ENCODE measurements at places on chromosomes 3 and 15.

- peak; percentile 31 for DNase-seq
Observed at GRCh38 chr3:46892285-46893145, 15.0 kb downstream of the PTH1R start.

DNA sequence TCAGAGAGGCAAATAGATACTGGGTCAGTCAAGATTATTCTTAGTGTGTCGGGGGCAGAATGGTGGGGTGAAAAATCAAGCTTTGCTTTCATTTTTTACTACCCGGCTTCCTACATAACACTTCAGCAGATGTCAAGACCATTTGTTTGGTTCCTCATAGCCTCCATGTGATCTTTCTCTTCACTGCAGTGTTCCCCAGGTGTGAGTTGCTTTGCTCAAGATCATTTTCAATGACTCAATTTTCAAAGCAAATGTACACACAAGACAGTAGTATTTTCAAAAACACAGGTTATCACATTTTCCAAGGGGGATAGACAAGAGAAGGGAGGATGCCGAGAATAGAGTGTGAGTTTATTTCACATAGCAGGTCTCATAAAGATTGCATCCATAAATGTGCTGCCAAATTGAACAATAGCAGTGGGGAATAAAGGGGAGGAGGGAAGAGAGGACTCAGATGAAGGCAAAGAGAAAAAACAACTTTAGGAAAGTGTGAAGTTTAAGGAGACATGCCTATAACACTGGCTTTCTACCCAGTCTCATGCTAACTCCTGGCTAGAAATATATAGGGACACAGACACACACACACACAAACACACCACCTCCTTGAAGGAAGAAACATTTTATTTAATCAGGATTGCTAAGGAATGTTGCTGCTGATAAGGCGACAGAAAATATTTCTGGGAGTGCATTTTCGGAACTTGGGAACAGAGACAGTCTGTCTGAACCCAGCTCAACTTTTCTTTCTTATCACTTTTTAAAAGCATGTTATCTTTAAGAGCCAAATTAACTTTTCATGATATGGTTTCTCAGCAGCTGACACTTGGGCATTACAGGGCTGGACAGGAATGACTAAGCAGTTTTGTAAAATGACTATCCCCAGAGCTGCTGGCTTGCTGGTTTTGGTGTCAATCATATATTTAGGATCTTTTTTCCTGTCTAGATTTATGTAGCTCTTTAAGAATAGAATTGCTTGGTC is 402.4 kb downstream of the RBMS3 start:
- DNase-seq = peak; percentile 64

- no peak for DNase-seq
Observed at GRCh38 chr3:64494526-64494925, 193.3 kb downstream of the ADAMTS9 start.

DNA sequence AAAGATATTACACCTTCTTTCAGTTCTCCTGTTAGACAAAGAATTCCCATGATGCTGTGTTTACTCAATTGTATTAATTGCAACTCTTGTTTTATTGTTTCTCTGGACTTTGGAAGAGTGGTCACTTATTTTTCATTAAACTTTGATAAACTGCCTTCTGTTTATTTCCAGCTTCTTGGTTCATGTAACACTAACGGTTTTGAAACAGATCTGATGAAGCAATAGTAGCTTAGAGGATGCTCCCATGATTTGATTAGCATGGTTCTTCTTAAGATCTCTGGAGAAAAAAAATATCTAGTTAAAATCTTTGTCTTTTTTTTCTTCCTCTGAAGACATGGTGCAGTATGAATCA is 90.1 kb downstream of the FNDC3B start:
- DNase-seq = no peak

DNA sequence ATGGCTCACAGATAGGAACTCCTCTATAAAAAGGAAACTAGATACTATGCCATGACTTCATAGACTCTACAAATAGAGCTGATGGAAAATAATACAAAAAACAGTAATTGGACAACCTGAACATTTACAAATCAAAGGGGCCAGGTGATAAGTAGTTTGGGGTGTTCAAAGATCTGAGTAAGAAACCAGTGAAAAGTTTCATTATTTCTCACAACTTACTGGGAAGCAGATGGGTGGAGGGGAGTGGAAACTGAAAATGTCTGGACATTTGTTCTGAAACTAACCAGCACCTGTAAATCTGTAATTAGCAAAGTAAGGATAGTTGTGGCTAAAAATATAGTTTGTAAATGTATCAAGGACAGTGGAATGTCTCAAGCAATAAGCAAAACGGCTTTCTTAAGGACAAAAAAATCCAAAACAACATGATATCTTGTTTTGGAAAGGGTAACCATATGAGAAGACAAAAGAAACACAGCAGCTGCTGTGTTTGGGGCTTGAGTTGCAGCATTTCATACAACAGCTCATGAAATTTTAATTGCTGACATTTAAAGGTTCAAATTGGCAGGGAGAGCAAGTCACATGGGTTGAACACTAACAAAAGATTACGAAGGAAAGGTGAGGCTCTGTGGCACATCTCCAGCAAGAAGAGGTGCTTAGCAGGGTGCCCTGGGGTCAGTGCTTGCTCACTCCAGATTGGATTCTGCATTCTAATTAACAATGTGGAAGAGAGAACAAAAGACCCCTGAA is 26.8 kb upstream of the THBS1 start:
- peak; percentile 78 for DNase-seq

GRCh38 chr15:45993072-45993471 is 358.2 kb downstream of the SQOR start:
- no peak for DNase-seq

DNA sequence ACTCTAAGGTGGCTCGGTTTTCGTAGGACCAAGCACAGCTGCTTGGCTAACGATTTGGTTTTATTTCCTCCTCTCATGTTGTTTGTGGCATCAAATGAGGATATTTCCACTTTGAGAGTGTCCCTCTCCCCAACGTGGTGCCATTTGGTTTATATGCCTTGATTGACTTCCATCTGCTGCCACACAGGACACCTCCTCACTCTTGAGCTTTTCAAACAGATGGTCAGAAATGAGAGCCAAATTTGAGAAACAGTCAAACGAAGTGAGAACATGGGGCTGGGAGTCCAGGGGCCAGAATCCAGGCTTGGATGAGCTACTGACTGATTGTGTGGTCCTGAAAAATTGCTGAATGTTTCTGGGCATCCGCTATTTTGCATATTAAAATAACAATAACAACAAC is 43.5 kb downstream of the CEMIP start:
- no peak for DNase-seq

GRCh38 chr15:100880139-100880896 is 687 bp downstream of the ALDH1A3 start:
- DNase-seq = no peak

DNA sequence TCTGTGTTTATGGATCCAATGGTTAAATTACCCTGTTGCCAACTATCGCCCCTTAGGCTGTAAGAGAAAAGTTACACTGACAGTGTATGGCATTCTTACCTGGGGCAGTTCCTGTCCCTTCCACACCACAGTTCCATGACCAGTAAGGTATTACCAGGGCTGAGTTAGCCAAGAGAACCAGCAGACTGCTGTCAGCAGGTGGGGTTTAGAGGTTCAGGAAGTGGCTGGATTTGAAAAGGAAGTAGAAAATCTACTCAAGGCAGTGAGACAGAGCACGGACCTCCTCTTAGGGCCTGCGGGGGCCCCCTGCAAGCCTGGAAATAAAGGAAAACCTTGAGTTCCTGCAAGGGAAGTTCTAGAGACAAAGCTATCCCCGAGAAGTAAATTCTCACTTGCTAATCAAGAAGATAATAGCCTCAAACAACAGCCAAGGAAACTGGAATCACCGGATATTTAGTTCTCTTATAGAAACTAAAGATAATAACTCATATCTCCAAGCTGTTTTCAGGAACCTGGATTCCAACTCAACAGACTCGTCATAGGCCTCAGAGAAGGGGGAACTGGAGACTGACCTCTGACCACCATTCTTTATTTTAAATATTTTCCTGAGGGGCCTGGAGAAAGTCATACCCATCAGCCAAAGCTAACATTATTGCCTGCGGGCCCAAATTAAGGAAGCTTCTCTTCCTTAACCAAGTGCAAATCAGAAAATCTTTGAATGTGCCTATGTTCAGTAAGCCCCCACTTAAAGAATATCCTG is 161.7 kb downstream of the ANXA2 start:
- DNase-seq = no peak

GRCh38 chr3:194871864-194872668 is 186.4 kb downstream of the FAM43A start:
- DNase-seq = peak; percentile 54

- DNase-seq = no peak
Observed at GRCh38 chr3:13715961-13716360, 163.9 kb downstream of the WNT7A start.

- no peak for DNase-seq
Observed at GRCh38 chr3:48664929-48665328, 2.2 kb upstream of the CELSR3 start.

DNA sequence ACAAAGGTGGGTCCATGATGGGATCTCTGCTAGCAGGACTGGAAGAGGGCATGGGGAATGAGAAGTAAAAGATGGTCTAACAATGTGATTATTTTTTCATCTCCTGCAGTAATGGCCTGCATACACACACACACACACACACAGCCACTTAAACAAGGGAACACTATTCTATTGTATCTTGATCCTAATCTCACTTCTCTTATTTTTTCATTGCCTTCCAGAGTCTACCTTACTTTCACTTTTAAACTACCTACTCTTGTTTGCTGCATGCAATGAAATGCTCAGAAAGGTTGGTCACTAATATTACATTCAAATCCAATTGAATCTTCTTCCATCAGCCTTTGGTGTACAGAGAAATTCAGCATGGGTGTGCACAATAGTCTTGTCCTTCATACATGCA is 853.8 kb downstream of the IGSF11 start:
- no peak for DNase-seq

GRCh38 chr15:97502038-97502437 is 458.5 kb upstream of the ARRDC4 start:
- DNase-seq = peak; percentile 78

DNA sequence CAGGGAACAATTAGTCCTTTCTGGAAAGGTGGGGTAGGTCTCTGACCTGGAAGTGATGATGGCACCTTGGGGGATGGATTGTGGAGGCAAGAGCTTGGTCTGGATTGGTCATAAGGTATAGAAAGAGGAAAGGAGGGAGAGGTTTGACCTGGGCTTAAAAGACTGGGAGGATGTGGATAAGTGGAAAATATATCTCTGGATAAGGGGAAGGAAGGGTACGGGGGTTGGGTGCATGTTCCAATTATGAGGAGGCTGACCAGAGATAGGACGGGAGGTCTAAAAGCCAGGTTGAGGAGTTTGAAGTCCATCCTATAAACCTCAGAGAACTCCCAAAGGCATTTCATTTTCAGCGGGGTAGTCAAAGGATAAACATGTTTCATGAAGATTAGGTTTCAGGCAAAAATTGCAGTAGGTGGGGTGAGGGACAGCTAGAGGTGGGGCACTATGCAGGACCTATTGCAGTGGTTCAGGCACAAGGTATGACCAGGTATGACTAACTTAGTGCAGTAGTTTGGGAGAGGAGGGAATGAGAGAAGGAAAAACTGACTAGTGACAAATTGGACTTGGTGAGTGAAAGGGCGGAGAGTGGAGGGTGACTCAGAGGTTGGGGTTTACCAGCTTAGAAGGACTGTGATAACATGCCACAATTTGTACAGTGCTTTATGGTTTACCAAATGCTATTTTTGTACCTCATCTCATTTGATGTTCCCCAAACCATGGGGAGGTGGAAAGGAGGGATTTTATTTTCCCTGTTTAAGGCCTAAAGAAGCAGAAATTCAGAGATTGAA is 10.7 kb downstream of the PDE8A start:
- peak; percentile 77 for DNase-seq

GRCh38 chr3:190092250-190092649 is 28.4 kb downstream of the P3H2 start:
- peak; percentile 57 for DNase-seq

- peak; percentile 76 for DNase-seq
Observed at GRCh38 chr15:82832601-82833361, 23.4 kb downstream of the WHAMM start.

DNA sequence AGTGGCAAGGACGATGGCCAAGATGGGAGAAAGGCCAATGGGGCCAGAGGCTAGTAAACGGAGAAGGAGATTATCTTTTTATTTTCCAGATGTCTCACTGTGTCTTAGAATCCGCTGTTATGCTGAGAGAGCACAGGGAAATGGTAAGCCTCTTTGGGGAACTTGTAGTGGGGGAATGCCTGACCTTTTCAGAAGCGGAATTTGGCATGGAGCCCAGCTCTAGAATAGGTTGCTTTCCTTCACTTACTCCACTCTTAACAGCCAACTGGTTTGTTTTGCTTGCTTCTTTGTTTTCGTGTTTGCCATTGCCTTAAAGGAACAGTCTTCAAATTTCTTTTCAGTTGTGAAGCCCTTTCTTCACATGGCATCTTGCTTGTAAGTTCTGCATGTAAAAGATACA is 316.2 kb upstream of the THRB start:
- peak; percentile 9 for DNase-seq

GRCh38 chr15:62950462-62950931 is 92.0 kb upstream of the TPM1 start:
- DNase-seq = no peak

- DNase-seq = no peak
Observed at GRCh38 chr3:38148311-38148882, 9.9 kb downstream of the MYD88 start.

DNA sequence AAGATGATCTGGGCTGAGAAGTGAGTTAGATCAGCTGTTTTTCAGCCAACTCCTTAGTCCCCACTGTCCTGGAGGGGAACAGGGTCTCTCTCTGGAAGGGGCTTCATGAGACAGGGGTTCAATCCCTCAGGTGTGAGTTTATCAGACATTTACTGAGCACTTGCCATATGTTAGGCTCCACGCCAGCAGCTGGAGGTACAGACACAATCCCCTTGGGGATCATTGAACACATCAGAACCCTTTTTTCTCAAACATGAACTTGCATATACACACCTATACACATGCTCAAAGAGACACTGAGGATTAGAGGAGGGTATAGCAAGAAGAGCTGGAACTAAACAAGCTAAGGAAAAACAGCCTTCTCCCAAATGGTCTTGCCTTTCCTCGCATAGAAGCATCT is 5.5 kb upstream of the BMF start:
- no peak for DNase-seq

DNA sequence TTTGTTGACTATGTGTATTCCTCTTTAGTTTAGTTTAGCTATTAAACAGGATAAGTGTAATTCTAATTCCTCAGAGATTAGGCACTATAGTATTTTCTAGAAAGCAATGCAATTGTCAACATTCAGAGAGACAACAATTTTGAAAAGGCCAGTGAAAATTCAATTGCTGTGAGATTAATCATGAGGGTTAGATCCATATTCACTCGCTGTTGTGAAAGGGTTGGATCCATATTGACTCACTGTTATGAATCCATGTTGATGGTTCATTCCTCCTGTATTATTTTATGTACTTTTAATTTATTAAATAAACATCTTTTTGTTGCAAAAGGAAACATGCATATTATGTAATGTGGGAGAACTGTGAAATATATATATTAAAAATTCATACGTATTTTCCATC is 641 bp downstream of the TRAT1 start:
- no peak for DNase-seq

DNA sequence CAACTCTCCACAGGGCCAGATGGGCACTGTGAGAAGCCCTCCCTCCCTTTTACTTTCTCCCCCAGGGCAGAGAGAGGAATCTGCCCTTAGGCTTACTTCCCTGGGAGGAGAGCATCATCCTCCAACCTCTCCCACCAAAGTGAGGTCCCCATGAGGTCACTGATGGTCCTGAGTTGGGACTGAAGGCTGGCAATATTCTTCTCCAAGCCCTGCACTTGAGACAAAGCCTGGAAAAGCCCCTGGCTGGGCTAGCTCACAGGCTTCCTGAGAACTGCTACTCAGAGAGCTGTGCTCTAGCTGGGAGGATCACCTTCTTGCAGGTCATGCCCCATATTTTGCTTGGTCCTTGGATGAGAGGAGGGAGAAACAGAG is 110.0 kb upstream of the MEF2A start:
- no peak for DNase-seq

Measured in MCF 10A (cell line).